ENCODE measurements at places on chromosomes 13 and 19.

DNA sequence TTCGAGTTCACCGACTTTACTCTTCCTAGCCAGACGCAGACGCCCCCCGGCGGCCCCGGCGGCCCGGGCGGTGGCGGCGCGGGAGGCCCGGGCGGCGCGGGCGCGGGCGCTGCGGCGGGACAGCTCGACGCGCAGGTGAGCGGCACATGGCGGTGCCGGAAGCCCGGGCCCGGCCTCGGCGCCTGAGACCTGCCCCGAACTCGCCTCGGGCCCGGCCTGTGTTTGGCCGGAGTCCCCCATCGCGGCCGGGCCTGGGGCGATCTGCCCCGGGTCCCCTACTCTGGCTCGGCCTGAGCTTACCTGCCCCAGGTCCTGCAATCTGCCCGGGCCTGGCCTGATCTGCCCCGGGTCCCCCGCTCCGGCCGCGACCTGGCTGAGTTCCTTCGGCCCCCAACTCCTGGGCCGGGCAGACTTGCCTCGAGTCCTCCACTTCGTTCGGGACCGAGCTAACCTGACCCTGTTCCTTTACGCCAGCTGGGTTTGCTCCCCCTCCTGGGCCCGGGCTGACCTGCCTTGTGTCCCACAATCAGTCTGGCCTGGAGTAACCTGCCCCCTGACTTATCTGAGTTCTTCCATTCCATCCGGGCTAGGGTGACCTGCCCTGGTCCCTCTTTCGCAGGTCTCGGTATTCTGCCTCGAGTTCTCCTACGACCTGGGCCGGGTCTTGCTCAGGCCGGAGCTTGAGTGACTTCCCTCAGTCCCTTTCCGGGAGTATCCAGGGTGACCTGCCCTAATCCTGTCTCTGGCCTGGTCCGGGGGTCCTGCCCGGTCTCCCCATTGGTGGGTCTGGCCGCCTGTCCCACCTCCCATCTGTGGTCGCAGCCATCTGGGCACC is 764 bp downstream of the UPF1 start:
- no peak for DNase-seq

DNA sequence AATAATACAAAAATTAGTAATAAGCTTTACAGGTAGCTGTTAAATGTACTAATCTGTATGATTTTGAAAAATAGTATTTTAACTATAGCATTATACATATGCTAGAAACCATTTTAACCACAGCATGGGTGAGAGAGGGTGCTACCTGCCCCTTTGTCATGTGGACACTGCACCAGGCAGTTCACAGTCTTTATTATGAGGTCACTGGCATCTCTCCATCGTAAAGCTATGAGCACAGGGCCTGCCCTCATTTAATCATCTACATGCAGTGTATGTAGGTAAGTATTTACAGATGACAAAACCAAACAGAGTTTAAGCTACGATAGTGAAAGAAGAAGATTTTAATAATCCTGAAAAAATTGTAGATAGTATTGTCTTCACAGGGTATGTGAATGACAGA is 21.7 kb downstream of the EDNRB start:
- no peak for DNase-seq

- DNase-seq = no peak
These were observed 594.4 kb downstream of the SLITRK6 start for GRCh38 chr13:85204668-85205344.

- no peak for DNase-seq
These were observed 4.9 kb upstream of the PALM start for GRCh38 chr19:703651-704446.

- DNase-seq = no peak
These were observed 9.9 kb upstream of the C5AR2 start for GRCh38 chr19:47322058-47322457.

DNA sequence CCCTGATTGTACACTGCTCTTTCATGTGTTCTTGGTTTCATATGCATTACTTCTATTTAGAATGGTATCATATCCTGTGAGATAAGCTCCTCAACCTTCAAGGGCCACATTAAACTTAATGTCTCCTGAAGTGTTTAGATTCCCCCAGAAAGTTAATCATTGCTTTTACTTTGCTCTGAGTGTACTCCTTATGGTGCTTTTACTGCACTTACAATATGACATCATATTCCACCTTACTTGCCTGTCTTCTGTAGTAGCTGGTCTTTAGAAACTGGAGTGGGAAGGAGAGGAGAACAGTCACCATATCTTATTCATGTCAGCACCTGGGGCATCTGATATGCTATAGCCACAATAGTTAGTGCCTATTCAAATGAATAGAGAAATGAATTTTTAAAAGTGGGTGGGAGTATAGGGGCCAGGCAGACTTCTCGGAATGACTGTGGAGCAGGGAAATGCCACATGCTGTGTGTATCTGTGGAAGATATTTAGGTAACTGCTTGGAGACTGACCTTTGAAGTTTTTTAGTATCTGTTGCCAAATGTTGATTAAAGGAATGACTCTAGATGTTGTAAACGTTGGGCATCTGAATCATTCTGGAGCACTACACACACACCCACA is 40.2 kb downstream of the SLAIN1 start:
- no peak for DNase-seq

DNA sequence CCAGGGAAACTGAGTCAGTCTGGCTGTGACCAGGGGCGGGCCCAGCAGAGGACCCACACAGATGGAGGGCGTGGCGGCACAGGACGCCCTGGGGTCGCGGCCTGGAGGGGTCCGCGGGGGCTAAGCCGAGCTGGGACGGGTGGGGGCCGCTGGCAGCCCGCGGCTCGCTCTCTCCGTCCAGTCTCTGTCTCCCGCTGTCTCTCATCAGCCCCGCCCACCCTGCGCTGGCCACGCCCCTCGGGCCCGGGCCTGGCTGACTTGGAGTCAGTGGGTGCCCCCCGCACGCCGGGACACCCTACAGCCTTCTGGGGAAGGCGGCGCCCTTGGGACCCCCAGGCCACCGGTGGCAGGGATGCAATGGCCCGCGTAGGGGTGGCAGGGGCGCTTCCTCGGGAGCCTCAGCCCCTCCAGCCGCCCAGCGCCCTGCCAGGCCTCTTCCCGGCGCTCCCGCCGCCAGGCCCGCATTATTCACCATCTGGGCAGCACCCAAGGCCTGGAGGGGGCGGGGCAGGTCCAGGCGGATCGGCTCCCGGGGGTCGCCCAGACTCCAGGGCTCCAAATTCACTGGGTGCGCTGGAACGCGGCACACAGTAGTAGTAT is at the start of gene TBXA2R:
Gene TBXA2R (minus strand): TSS at position 186 of the 600 bp plus-strand sequence. CDS start 6,241 bp downstream, outside the sequence.
- no peak for DNase-seq

GRCh38 chr19:33219261-33219815 is 6.3 kb downstream of the SLC7A10 start:
- peak; percentile 57 for DNase-seq
